ENCODE measurements at places on chromosomes 13 and 19.

- DNase-seq: no peak
Observed at GRCh38 chr19:52464798-52465470, 11.6 kb downstream of the ZNF578 start.

GRCh38 chr13:48575031-48575430 is 42.2 kb upstream of the RCBTB2 start:
- no peak for DNase-seq

GRCh38 chr13:85314686-85315085 is 484.5 kb downstream of the SLITRK6 start:
- no peak for DNase-seq

DNA sequence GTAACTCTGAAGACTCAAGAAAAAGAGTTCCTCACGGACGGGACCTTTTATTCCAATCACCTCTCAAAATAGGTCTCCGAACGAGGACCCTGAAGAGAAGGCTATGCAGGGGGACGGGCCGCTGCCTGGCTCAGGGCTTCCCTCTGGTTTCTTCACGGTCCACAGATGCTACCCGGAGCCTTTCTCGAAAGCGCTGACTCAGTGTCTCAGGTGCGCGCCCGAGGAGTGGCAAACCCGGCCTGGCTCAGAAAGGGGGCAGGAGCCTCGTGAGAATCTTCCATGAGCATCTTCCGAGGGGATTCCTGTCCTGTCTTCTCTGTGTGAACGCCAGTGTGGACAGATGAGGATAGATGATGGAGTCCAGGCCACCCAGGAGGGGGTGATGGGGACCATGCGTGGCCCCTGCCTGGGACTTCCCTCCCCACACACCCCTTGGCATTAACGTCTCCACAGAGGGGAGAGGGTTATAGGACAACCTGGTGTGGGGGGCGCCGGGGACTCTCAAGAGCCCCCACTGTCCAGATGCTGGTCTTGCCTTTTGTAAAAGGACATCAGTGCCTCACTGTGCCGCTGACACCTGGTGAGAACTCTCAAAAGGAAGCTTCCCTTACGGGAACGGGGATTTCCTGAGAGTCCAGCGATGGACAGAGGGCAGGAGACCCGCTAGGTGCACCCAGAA is 16.5 kb downstream of the LSM4 start:
- no peak for DNase-seq

DNA sequence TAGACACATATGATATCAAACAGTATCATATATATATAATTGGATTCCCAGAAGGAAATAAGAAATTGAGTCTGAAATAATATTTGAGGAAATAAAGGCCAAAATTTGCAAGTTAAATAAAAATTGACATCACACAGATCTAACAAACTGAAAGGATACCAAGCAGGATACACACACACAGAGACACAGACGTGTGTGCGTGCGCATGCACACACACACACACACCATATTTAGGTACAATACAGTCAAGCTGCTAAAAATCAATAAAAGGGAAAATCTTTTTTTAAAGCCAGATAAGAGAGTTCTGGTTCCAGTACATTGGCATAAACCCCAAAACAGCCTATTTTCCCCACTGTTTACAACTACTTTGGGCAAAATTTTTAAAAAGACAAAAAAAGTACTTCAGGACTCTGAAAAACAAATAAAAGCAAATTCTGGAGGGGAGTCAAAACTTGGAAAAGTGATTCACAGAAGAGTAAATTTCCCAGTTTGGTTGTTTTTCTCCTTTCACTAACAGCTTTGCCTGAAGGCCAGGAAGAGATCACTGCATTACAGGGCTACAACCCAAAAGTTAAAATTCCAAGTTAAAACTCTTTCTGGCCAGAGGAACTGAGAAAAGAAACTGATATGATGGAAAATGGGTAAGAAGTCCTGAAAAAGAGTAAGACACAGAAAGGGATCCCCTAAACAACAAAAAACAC is 16.2 kb downstream of the MYCBP2 start:
- DNase-seq: no peak

GRCh38 chr19:42497492-42498168 is 30.7 kb downstream of the CEACAM1 start:
- DNase-seq: no peak

- no peak for DNase-seq
Observed at GRCh38 chr19:14091813-14092462, 1.4 kb upstream of the SAMD1 start.

DNA sequence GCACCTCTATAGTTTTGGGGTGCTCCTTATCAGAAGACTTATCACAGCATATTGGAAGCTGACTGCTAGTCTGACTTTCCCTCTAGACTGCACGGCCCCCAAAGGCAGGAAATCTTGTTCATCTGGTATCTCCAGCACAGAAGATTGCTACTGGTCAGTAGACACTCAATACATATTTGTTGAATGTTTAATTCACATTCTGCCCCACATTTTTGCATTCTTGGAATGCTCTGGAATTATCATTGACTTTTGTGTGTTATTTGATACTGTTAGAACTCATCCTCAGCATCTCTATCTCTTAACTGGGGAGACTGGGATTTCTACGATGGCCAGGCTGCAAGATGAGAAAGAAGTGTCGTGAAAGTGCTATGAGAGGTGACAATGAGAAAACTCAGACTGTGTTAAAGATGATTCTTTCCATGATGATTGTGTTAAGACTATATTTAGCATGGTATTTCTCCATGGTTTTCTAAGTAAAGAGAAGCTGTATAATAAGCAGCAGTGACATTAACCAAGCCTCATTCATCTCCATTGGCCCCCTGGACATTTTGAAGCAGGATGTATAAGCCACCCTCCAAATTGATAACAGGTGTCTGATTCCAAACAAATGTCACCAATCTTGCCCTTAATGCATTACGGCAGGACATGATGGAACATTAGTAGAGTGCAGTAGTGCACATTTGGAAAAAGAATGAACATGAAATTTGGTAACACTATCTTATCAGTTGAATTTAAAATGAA is 440.9 kb downstream of the RFC3 start:
- no peak for DNase-seq

DNA sequence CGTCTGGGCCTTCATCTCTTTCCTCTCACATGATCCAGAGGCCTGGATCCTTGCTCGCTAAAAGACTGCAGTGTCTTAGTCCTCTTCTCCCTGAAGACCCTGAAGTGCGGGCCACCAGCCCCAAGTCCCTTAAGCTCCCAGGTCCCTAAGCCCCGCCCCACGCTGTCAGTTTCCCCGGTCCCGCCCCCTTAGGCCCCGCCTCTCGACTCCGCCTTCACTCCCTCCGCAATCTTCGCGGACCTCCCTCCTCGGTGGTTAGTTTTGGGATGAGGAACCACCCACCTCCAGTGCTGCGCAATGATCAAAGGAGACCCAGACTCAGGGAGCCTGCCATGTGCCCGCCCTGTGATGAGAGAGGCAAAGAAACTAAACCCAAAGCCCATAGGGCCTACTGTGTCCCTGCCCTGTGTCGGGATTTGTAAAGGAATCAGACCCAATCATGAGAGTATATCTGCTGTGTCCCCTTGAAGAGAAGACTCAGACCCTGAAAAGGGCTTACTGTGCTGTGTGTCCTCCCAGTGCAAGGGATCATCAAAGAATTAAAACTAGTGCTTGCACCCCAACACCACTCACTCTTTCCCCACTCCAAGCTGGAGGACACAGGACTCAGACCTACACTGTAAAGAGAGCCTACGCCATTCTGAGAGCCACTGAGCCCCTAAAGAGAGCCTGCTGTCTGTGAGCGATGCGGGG is 3.0 kb upstream of the COX6B1 start:
- peak; percentile 72 for DNase-seq

DNA sequence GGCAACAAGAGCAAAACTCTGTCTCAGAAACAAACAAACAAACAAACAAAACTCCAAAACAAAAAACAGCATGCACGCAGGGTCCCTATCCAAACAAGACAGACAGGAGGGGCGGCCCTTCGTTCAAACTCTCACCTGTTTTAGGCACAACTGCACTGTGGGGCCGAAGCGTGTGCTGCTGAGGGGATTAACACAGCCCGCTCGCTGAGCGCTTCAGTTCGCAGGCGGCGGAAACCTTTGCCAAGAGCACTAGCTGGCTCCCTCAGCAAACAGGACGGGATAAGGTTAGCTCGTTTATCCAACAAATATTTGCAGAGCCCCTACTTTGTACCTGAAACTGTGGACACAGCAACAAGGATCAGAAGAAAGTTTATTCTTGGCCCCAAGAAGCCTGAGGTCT is 1.6 kb upstream of the ADPRHL1 start:
- DNase-seq: no peak

DNA sequence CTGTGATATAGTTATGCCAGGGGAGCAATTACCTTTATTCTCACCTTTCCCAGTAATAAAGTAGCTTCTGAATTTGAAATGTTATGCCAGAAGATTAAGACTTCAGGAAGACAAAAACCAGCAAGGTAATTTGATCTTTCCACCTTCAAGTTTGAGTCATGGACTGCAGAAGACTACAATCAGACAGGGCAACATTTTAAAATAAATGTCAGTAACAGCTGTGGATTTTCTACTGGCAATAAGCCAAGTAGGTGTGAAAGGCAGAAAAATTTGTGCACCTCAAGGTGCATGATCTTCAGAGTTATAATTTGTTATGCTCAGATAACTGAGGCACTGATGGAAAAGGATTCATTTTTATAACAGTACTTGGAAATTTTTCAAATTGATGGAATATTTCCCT is 54.9 kb downstream of the SLITRK1 start:
- DNase-seq: peak; percentile 6

- peak; percentile 89 for DNase-seq
Observed at GRCh38 chr19:16293118-16294091, 31.2 kb upstream of the KLF2 start.

DNA sequence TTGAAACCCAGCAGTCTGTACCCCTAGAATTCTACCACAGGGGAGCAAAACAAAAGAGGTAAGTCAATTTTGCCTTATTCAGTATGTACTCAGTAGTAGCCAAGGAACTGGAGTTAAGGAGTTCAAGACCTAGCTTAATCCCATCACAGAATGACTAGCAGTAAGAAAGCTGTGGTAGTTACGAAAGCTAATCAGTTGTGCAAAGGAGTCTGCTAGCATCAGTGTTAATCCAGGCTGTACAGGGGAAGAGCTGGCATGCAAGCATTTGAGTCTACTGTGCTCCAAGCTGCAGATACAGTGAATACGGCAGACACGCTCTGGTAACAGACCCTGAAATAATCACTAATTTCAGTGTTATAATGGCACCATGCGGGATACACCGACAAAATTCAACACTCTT is 4.7 kb downstream of the DNMT1 start:
- no peak for DNase-seq

GRCh38 chr13:97077341-97077740 is 83.1 kb upstream of the OXGR1 start:
- no peak for DNase-seq

DNA sequence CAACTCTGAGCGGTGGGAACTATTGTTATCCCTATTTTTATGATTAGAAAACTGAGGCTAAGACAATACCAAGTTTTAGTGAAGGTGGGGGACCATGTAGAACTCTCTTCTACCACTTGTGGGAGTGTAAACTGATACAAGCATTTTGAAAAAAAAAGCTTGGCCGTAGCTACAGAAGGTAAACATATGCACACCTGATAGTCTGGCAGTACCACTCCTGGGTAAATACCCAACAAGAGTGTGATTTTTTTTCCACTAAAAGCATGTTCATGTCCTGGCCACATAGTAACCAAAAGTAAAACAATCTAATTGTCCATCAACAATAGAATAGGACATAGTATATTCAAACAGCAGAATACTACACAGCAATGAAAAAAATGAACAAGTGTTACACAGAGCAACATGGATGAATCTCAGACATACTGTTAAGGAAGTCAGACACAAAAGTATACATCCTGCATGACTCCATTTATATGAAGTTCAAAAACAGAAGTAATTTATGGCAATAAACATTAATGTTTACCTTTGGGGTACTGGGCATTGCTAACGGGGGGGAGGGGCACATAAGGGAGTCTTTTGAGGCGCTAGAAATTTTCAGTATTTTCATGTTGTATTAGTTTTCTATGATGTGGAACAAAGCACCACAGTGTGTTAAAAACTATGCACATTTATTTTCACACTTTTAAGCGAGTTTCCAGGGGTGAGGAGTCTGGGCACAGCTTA is 6.4 kb upstream of the SPATA13 start:
- DNase-seq: no peak

GRCh38 chr13:75170311-75170710 is 311.7 kb downstream of the TBC1D4 start:
- no peak for DNase-seq

DNA sequence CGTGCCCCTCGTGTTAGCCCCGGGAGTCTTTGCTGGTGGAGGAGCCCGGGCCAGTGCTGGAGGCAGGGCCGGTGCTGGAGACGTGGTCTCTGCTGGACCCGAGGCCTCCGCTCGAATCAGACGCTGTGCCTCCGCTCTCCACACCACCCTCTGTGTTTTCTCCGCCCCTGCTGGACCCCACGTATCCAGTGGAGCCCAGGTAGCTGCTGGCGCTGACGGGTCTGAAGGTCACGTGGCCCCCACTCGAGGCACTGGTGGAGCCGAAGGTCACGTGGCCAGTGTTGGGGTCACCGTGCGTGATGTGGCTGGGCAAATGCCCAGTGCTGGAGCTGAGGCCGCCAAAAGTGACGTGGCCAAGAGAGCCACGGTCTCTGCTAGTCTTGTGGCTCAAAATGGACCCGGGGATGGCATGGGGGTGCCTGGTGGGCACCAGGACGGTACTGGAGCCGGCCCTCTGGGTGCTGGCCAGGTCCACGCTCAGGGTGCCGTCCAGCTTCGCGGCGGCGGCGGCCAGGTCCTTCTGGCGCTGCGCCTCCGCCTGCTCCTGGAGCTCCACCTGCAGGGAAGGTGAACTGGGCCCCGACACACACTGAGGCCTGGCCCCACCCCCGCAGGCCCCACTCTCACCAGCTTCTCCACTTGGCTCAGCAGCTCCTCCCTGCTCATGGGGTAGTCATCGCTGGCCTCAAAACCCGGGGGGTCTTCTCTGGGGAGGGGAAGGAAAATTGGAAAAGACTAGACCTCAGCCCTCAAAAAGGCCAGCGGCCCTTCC is 27.3 kb downstream of the ZNF114 start:
- DNase-seq: no peak

DNA sequence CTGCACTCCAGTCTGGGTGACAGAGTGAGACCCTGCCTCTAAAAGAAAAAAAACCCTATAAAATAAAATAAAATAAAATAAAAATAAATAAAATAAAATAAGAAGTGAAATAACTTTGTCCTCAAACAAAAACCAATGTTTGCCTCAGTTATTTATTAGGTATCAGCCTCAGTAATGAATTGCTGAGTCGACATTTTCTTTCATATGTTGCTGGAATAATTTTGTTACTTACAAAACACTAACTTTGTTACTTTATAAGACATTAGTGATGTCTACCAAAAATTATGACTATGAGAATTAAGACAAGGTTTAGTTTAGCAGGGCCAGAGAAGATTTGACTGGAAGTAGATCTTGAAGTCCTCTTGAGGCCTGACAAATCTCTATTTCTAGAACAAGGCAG is 2074.5 kb upstream of the PCDH20 start:
- no peak for DNase-seq
